Right hindlimb (tissue), 1 donor: ENCODE measurements at places on chromosomes 1 and 21.

DNA sequence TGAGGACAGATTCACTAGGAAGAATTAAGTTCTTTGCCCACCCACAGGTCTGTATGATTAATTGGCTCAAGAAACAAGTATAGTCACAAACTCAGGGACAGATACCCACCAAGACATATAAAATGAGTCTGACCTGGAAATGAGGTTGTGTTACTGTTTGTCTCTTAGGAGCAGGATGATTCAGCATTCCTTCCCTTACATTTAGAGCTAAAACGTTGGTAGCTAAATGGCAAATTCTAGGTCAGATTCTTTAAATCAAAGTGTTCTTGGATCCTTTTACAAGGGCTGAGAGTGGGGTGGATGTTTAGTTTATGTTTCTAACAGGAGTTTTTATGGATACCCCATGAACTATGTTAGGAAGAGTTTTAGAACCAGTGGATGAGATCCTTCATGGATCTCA, 4.7 kb downstream of the RIMKLA start:
- no peak for DNase-seq

- DNase-seq, result no peak
Observed at GRCh38 chr1:86773341-86774288, 69.2 kb downstream of the SH3GLB1 start.

GRCh38 chr1:212591922-212592321, 16.6 kb upstream of the ATF3 start:
- no peak for DNase-seq

- peak; percentile 29 for DNase-seq
Observed at GRCh38 chr1:165235777-165236291, 120.7 kb downstream of the LMX1A start.

DNA sequence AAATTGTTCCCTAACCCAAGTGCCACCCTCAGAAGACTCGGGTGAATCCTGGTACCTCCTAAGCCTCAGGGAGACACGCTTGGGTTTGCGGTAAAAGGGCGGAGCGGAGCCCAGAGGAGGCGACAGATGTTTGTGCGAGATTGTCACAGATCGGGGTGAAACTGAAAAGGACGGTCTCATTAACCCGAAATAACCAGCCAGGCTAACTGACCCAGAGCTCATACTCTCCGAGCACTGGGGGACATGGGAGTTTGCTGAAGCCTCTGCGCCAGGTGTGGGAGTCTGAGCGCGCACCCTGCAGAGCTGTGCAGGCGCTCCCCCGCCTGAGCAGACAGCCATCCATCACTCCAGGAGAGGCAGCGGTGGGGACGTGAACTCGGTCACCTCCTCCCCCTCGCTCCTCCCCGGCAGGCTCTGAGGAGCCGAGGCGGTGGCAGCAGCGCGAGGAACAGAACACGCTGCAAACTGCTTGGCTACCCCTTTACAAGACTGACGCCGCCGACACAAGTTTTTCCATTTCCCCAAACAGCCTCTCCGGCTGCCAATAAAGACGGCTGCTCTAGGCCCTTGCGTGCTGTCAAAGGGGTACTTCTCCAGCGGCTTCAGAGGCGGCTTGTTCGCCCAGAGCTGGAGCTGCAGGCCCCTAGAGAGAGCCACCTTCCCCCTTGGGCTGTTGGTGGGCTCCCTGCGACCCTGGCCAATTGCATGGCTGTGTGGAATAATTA, 43.5 kb downstream of the RRAGC start:
- peak; percentile 40 for DNase-seq

DNA sequence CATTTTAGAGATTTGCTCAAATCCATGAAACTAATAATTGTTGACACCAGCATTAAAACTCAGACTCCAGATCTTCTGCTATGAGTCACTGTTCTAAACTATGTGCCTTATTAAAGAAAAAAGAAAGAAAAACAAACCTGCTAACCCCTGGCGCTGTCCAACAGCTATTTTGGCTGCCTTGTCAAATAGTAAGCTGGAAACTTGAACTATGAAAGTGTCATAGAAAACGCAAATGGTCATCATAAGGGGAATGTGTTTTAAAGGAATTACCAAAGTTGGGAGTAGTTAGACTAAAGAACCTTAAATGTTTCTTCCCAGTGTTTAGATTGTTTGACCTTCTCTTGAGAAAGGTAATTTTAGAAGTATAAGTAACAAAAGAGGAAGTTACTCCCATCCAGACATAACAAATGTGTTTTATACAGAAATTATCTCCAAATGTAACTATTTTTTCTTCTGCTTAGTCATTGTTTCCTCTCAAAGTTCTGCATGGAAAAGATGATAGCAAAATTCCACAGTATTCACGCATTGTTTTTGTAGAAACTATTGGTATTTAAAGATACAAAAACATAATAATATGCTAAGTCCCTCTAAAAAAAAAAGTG, 272.4 kb downstream of the TPR start:
- DNase-seq, result peak; percentile 29

- DNase-seq, result no peak
Observed at GRCh38 chr1:160876311-160876710, 8.7 kb downstream of the ITLN1 start.

- no peak for DNase-seq
Observed at GRCh38 chr21:42061195-42061985, 9.7 kb upstream of the UMODL1 start.

- DNase-seq, result no peak
Observed at GRCh38 chr1:231865331-231865730, 238.7 kb downstream of the DISC1 start.

- DNase-seq, result no peak
Observed at GRCh38 chr1:202661136-202661845, 49.0 kb downstream of the SYT2 start.

- no peak for DNase-seq
Observed at GRCh38 chr1:219883400-219884332, 44.7 kb downstream of the SLC30A10 start.

GRCh38 chr1:26358411-26359384, 4.8 kb upstream of the CRYBG2 start:
- no peak for DNase-seq

DNA sequence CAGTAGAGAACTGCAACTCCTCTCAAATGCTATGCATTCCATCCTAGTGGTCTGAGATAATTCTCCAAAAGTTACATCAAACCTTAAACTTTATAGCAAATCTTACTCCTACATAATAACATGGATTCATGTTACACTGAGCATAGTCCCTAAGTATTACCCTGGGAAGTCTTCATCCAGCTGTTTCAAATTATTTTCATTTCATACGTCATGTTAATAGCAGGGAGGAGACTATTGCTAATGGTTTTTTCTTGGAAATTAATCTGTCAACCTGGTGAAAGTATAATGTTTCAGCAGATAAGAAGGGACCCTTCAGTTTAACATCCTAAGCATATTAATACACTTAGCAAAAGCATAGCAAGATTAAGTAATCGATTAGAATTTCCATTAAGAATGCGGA, 318.1 kb downstream of the USP25 start:
- DNase-seq, result no peak

- DNase-seq, result no peak
Observed at GRCh38 chr1:199691540-199691939, 336.0 kb upstream of the NR5A2 start.

GRCh38 chr1:239276051-239276450, 110.3 kb upstream of the CHRM3 start:
- DNase-seq, result no peak

DNA sequence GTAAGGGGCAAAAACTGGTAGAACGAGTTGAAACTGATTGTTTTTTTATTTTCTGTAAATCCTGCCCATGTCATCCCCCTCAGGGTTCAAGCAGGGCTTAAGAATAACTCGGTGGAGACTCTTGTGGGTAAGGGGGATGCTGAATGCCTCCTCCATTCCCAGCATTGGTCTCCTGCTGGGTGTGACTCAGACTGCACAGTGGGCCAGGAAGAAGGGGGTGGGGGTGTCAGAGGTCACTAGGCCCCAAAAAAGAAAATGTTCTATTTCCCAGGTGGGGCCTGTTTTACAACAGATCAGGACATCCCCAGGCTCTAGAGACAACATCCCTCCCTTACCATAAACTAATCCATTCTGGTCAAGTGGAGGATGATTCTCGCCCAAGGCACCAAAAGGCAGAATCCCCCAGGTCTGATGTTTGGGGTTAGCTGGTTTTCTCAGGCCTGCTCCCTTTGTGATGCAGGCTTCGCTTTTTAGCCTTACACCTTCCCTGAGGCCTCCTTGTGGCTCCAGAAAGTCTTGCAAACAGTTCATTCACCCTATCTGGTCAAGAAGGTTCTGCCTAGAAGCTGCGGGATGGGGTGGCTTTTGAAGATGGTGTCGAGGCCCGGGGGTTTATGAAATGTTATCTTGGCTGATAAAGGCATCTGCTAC, 10.7 kb upstream of the GRHL3 start:
- no peak for DNase-seq
